ENCODE measurements at places on chromosomes 1 and 21.

DNA sequence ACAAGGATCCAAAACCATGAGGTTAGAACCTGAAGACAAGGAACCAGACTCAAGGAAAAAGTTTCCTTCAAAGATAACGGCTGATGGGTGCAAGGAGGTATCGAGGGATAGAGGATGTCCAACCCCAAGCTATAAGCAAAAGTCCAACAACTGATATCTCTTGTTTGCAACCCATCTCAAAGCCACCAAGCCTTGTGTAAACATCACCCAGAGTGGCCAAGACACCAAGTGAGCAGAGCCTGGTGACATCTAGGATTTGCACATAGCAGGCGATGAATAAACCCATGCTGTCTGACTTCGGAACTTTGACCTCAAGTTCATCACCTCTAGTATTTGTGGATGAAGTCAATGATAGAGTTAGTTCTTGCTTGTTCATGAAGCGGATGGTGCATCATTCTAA lies 180.7 kb downstream of the ETS2 start:
- no peak for DNase-seq

- no peak for DNase-seq
Measured at GRCh38 chr21:34670962-34671348, 2.2 kb downstream of the CLIC6 start.

GRCh38 chr1:53465023-53465957 lies 6.1 kb downstream of the DMRTB1 start:
- DNase-seq, result no peak

GRCh38 chr1:224528900-224529299 lies 87.2 kb upstream of the CNIH3 start:
- peak; percentile 65 for DNase-seq

GRCh38 chr1:93878501-93878888 lies 511 bp downstream of the DNTTIP2 start:
- peak; percentile 35 for DNase-seq

- DNase-seq, result no peak
Measured at GRCh38 chr1:175307160-175307559, 114.6 kb upstream of the KIAA0040 start.

- DNase-seq, result no peak
Measured at GRCh38 chr1:35223084-35223630, 30.2 kb upstream of the SFPQ start.

- DNase-seq, result no peak
Measured at GRCh38 chr1:55993646-55994318, 585.6 kb downstream of the PLPP3 start.

DNA sequence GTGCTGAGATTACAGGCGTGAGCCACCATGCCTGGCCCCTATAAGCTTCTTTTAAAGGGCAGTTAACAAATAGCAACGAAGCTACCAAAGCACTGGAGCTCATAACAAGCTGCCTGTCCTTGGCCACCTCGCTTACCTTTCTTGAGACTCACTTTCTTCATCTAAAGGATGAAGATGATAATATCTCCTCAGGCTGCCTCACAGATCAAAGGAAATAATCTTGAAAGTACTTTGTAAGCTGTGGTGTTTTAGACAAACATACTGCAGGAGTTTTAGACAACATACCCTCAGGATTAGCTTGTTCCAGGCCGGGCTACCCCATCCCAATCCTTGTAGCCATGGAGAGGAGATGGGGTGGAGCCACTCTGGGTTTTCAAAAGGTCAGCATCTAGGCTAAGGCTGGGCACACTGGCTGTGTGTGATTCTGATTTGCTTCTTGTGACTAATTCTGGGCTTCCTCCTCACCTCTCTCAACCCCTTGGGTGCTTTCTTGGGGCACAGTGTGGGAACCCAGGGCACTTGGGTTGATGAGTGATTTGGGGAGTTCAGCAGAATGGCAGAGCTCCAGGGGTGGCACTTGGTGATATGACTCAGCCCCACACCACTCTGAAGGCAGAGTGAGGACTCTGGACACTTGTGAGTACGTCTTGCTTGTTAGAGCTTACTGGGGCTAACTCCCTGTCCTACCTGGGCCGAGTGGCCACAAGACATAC lies 5.2 kb downstream of the GPR25 start:
- DNase-seq, result no peak

GRCh38 chr1:172470149-172470548 lies 26.3 kb upstream of the PIGC start:
- no peak for DNase-seq

DNA sequence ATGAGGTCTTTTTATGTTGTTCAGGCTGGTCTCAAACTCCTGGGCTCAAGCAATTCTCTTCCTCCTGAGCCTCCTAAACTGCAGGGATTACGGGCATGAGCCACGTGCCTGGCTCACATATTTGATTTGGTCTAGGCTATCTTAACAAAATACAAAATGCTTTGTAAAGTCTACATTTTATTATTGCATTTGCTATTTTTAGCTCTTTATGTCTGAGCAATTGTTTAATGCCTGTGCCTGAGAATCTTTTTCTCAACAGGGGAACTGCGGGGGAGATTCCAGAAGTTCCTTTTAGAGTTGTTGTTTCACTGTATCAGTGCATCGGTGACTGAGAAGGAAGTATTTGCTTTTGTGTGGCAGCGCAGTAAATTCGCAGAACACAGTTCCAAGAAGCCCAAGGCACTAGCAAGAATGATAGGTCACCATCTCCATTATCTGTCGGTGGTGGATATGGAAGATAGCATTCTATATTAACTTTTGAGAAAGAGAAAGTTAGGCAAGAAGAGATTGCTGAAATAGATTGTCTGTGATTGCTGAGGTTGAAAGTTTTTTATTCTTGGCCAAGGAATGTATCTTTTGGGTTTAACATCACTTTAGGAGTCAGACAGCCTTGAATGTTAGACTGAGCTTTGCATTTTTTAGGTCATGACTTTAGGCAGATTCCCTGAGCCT lies 167.3 kb downstream of the PDE4B start:
- no peak for DNase-seq

DNA sequence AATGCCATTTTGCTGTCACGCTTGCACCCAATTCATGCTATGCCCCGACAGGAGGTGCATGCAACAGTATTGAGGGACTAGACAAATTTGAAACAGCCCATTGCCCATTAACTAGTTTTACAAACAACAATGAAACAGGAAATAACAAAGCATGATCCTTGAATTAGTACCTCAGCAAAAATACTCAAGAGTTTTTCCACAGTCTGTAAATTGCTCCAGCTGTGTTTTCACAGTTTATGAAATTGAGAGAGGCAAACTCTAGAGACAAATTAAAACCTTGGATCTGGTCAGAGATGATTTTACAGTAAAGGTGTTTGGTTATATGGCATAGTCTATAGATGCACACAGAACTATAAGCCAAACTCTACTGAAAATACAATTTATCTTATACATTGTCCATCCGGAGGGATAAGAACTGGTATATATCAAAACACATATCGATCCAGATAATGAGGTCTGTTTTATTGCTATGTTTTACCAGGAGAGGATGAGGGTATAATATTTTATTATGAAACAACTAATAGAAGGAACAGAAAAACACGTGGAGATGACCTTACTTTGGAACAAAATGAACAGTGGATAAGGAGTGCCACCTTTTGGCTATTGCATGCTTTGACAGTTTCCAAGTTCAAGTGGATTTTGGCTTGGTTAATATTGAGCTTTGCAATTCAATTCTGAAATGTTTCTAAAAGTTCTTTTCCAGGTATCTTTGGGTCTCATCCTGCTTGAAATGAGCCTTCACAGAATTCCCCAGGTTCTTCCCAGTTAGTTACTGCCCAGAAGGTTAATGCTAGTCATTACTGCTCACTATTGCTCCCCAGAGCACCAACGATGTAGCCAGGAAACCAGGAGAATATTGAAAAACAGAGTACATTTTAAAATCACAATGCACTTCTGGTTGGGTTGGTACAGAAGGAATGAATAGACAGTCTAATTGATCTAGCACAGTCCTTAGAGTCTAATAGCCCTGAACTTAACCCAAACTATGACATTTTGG lies 45.7 kb downstream of the ZC3H11B start:
- DNase-seq, result peak; percentile 83

DNA sequence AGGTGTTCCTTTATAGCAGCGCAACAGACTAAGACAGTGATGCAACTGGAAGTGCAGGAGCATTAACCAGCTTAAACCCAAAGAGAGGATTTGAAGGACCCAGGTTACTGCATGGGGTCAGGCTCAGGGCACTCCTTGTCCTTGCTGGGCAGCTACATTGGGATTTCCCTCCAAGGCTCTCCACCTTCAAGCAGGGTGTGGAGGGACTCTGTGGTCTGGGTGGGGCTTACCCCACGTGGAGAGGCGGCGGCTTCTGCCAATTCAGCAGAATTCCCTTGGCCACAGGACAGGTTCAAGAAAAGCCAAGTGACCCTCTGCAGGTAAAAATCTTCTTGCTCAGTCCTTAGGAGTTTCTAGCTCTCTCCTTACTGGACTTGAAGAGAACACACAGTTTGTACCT lies 6.5 kb downstream of the RRP1B start:
- no peak for DNase-seq

DNA sequence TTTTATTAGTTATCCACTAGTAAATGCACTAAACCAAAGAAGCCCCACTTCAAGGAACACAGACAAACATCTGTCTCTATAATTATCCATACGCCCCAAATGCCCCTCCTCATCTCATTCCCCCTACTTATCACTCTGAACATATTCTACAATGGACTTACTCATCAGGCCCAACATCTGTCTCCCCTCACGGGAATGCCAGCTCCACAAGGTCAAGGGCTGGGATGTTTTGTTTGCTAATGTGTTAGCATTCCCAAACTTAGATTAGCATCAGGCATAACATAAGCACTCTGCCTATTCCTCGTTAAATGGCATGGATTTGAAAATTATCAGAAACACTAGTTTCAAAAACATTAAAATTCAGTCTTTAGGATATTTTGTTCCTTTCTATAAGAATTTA lies 279.5 kb downstream of the DSCAM start:
- DNase-seq, result peak; percentile 5

- DNase-seq, result no peak
Measured at GRCh38 chr1:34380526-34381124, 203.9 kb downstream of the C1orf94 start.

- peak; percentile 25 for DNase-seq
Measured at GRCh38 chr1:150268340-150268704, 494 bp downstream of the APH1A start.

- no peak for DNase-seq
Measured at GRCh38 chr1:23393706-23394105, 24.1 kb upstream of the ZNF436 start.

GRCh38 chr1:1630191-1630964 lies 1.6 kb upstream of the MMP23B start:
- peak; percentile 94 for DNase-seq

Measured in lung (tissue), 17 donors.